ENCODE measurements at places on chromosomes 16 and 17.
A peak's percentile ranks its signal among the peaks of the same experiment; 100 is the strongest.

- no peak for DNase-seq
Observed at GRCh38 chr17:48551214-48551555, 6.3 kb upstream of the HOXB2 start.

GRCh38 chr17:42266918-42267766 is 9.0 kb downstream of the STAT5B start:
- peak; percentile 81 for DNase-seq

DNA sequence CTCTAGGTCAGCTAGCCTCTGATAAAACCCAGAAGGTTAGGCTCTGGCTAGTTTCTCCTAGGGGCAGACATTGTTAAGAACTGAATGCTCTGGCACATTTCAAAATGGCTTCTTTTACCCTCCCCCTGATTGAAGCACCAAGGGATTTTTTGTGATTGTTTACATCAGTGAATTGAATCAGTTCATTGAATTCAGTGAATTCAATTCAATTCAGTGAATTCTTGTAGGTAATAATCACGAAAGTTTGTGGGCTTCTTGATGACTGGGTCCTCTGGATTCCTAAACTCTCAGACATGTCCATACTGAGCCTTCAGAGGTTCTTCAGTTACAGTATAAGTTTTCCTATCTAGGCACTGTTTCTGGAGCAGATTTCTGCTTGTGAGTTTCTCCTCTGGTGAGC is 135.2 kb upstream of the ELAC2 start:
- DNase-seq: no peak

DNA sequence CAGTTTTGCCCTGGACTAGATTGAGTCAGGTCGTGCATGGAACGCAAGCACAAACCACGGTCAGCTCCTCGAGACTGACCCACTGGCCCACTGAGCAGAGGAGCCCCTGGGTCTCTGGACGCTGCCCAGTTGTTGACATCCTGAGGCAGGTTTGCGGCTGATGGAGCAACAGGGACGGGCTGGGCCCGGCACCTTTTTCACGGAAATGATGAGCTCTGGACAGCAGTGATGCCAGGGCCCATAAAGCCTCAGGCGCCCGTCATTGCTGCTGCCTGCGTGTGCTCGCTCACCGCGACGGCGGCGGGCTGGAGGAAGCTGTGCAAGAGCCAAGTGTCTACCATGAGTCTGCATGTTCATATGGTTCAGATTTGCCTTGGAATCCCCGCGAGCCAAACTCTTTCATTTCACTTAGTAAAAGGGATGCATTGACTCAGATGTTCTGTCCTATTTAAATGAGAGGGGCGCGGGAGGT is 30.8 kb upstream of the CRISPLD2 start:
- DNase-seq: no peak

- no peak for DNase-seq
Observed at GRCh38 chr17:5980941-5981340, 89.2 kb upstream of the WSCD1 start.

DNA sequence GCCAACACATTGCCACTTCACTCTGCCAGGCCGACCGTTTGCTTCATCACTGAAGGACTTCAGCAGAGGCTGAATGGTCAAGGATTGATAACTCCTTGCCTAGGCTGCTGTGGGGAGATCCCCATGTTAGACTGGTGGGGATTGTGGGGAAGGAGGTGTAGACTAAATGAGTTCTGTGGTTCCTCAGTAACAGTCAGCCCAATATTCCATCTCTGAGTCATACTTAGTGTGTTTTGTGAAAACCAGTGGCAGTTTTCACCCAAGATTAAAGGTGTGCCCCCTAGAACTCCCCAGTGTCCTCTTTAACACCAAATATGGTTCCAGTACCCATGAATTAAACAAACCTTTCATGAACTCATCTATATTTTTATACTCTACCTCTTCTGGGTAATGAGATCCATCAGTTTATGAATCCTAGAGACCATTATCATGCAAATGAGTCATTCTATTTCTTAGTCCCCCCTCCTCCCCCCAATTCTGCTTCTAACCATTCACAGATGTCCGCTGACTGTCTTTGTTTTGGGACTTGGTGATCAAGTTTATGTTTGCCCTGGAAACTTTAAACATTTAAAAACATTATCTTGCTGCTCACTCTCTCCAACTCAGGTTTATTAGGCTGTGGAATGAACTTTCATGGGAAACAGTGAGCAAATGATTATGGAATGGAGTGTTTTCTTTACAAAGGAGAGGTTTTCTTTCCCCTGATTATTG is 66.8 kb upstream of the GAS7 start:
- no peak for DNase-seq

DNA sequence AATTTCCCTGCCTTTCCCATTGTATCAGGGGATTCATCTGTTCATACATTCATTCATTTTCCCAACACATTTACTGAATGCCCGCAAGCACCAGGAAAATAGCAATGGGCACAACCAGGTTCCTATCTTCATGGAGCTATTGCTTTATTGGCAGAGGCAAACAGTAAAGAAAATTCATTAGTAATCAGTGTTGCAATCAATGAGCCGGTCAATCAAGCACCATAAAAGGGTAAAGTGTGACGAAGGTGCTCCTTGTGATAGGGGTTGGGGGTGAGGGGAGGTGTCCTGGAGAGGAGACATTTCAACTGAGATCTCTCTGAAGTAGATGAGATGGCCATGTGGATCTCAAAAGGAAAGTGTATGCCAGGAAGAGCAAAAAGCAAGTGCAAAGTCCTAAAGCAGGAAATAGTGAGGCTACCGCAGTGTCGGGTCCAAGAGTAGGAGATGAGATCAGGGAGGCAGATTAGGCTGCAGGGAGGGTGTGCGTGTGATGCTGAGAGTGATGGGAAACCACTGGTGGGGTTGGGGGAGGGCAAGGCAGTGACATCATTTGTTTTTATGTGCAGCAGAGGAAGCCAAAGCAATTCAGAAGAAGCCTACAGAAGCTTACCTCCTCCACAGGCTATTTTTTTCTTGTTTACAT is 28.4 kb downstream of the CDH13 start:
- peak; percentile 86 for DNase-seq

DNA sequence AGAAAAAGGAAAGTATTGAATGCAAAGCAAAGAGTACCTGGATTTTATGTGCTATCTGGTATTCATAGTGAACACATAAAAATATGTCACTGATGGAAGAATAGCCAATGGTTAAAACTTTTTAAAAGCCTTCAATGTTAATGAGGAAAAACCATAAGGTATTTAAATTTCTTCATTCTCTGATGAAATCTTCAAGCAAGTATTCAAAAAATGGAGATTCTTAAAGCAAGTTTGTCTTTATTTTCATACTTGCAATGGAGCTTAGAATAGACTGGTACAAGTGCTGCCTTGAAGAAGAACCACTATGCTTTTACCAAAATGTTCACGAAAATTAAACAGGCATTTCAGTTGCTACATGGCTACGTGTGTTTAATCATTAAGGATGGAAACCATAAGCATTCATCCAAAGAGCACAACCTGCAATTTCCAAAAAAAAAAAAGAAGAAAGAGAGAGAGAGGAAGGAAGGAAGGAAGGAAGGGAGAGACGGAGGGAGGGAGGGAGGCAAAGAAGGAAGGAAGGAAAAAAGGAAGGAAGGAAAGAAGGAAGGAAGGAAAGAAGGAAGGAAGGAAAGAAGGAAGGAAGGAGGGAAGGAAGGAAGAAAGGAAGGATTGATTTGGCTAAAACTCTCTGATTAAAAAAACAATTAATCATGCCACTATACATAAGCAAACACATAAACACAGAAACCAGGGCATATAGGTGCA is 17.6 kb downstream of the HS3ST3A1 start:
- DNase-seq: no peak

DNA sequence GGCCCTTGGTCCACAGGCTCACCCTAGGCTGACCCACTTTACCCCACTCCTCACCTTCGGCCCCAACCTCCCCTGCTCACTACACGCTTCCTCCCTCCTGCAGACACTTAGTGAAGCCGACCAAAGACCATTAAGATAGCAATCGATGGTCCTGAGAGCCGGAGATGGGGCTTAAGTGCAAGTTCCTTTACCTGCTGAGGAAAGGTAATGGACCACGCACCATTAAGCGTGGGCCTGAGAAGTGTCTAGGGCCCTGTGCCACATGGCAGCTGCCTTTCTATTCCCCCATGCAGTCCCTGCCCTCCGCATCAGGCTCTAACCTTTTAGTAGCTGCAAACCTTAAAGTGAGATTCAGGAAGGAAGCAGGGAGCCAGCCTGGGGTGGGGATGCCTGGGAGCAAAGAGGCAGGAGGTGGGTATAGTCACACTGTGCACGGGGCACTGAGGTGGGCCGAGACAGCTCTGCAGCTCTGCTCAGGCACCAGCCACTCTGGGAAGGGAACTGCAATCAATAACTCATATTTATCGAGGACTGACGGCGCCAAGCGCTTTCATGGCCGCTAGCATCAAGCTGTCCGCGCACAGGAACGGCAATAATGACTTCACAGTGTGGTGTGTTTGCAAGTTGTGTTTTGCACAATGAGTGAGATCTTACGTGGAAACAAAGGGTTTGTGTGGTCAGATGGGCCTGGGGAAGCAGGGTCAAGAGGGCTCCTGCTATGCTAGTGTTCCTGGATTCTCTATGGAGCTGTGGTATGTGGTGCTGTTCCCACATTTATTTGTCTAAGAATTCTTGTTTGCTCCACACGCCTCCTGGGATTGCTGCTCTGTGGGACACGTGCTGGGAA is 84.9 kb upstream of the CDC42EP4 start:
- DNase-seq: no peak

GRCh38 chr17:416293-417206 is 63.9 kb upstream of the RPH3AL start:
- DNase-seq: peak; percentile 70

DNA sequence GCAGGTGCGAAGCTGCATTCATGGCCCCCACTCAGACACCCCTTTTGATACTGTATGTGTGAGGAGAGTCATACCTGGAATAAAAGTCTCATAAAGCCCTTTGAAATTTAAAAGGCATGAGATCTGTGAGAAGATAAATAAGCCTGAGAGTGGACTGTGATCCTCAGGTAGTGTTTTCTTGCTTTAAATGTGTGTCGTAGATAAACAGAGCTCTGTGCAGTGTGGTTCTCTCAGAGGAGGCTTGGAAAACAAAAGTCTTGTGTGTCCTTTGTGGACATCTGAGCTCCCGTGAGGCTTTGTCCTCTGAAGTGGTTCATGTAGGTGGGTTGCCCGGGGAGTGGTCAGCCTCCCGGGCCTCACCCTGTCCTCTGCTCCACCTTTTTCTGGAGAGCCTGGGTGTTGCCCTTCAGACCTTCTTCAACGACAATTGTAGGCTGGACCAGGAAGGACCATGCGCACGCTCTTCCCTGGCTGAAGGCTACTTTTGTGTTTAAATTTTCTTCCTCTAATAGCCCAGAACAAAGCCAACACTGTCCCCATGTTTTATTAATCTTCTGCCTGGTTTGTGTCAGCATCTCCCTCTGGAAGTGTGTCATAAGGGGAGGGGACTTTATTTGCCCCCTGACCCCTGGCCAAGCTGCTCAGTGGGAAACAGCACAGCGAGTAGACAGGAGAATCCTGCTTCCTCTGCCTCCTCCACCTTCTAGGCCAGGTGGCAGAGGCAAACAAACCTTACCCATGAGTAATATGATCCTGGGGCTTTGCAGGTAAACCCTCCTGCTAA is 151.2 kb downstream of the MSI2 start:
- DNase-seq: no peak

DNA sequence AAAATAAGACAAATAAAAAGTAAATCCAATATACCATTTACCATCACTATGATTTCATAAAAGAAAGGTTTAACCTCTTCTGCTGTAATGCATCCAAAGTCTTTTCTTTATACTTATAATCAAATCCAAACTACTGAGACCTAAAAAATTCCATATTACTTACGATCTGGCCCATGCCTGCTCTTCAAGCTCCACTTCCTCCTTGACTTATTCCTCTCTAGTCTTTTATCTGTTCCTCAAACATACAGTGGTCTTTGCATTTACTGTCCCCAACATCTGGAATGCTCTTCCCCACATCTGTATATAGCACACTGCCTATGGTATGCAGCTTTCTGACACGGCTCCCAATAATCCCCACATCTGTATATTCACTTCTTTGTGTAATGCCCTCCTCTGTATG is 33.8 kb downstream of the PCTP start:
- DNase-seq: no peak

GRCh38 chr16:15682105-15682570 is 32.1 kb downstream of the NDE1 start:
- peak; percentile 49 for DNase-seq

- DNase-seq: no peak
Observed at GRCh38 chr17:81233811-81234505, 4.9 kb downstream of the TEPSIN start.

GRCh38 chr17:77472468-77473310 is 331.9 kb downstream of the SEC14L1 start:
- DNase-seq: no peak

GRCh38 chr17:80879723-80880647 is 111.7 kb upstream of the CHMP6 start:
- no peak for DNase-seq

DNA sequence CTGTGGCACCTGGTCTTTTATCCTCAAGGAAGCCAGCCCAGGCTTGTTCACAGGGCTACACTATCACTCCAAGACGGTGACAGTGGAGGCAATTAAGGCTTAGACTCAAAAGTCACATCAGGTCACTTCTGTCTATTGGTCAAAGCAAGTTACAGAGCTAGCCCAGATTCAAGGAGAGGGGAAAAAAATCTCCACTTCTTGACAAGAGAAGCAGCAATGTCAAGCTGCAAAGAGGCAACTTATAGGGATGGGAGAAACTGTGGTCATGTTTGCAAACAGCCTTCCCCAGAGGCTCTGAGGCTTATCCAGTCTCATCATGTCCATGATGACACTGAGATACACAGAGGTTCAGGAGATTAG is 31.6 kb downstream of the SERPINF1 start:
- no peak for DNase-seq

DNA sequence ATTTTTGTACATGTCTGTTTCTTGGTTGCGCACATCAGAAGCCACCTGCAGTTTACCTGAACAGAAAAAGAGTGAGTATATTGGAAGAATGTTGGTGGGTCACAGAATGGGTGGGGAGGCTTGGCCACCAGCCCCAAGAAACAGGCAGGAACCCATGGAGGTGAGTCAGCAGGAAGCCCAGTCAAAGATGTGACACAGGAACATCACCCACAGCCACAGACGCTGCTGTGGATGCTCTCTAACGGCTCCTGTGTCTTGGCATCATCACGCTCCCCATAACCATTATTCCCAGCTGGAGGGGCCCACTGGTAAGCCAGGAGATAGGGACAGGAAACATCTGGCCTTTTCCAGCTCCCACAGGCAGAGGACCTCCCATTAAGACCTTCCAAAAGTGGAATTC is 94.0 kb upstream of the WSB1 start:
- no peak for DNase-seq

GRCh38 chr16:71895679-71896365 is 491 bp downstream of the IST1 start:
- no peak for DNase-seq

- no peak for DNase-seq
Observed at GRCh38 chr17:78718575-78719208, 63.4 kb downstream of the CYTH1 start.

GRCh38 chr17:64694207-64694606 is 32.1 kb upstream of the SMURF2 start:
- no peak for DNase-seq

GRCh38 chr16:53022374-53022773 is 30.3 kb downstream of the CHD9NB start:
- no peak for DNase-seq

Data from CD4-positive, alpha-beta T cell treated with Interleukin-12 subunit alpha and Interleukin-12 subunit beta, for 1 hour (primary cell).